Activated CD4-positive, alpha-beta T cell treated with anti-CD3 and anti-CD28 coated beads for 4 hours (primary cell): ENCODE measurements at places on chromosomes 13 and 19.
A peak's percentile ranks its signal among the peaks of the same experiment; 100 is the strongest.

- no peak for DNase-seq
Measured at GRCh38 chr13:97276862-97277269, 54.7 kb downstream of the MBNL2 start.

DNA sequence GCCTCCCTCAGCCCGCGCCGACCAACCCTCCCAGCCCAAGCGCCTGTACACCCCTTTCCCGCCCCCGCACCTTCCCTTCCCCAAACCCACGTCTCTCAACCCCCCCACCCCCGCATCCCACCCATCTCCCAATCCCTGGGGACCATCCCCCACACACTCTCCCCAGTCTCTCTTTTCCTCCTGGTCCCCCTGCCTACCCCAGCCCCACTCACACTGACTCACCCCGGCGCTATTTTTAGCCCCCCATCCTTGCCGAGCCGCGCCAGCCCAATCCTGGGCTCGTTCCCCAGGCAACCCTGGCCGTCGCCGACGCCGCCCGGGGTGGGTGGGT is 11.7 kb downstream of the CIC start:
- no peak for DNase-seq

DNA sequence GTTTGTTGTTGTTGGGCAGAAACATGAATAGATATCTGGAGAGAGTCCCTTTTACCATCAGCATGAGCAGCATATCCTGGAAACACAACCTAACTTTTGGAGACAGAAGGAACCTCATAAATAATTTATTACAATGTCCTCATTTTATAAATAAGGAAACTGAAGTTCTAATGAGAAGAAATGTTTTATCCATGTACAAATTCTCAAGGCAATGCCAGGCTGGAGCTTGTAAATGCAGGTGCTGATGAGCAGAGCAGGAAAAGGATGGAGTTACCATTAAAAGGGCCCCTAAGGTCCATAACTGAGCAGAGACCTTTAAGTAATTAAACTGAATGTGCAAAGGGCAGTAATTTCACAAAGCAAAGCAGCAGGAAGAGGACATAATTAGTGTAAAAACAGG is 17.3 kb downstream of the LCP1 start:
- DNase-seq: no peak

DNA sequence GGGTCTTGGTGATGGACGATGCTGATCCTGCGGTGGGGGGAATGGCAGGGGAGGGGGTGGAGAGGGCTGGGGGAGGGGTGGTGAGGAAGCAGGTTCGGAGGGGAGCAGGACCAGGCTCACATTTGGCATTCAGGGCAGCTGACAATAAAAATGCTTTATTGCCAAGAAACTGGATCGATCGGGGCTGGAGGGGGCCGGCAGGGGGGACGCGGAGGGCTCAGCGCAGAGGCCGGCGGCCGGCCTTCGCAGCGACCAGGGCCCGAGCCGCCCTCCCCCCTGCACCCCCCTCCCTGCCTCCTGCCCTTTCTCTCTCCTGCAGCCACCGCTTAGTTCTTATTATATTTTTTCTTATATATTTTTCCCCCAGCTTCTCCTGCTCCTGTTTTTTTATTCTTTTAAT is 18.1 kb upstream of the POU2F2 start:
- no peak for DNase-seq

- DNase-seq: peak; percentile 99
Measured at GRCh38 chr19:5977785-5978605, at the start of gene RANBP3. TSS of gene RANBP3 (minus strand) at chr19:5978140. CDS start at chr19:5978082, 58 bp downstream.

DNA sequence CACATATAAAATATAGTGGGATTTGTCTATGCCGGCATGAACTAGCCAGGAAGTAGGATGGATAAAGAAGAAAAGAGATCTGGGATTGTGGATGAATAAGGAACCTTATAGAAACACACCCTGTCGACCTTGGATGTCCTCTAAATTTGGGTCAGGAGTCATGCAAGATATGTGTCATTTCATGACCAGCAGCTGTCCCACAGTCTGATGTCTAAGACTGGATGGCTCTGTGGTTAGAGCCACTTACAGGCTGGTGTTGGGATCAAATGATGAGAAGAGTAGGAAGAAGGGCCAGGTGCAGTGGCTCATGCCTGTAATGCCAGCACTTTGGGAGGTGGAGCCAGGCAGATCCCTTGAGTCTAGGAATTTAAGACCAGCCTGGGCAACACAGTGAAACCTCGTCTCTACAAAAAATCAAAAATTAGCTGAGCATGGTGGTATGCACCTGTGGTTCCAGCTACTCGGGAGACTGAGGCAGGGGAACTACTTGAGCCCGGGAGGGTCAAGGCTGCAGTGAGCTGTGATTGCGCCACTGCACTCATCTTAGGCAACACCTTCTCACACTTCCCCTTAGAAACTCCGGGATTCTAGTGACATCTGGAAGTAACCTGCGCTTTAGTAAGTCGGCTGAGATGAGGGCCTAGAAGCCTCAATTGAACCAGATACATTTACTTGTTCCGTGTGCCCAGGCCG is 30.8 kb downstream of the TMED1 start:
- no peak for DNase-seq

DNA sequence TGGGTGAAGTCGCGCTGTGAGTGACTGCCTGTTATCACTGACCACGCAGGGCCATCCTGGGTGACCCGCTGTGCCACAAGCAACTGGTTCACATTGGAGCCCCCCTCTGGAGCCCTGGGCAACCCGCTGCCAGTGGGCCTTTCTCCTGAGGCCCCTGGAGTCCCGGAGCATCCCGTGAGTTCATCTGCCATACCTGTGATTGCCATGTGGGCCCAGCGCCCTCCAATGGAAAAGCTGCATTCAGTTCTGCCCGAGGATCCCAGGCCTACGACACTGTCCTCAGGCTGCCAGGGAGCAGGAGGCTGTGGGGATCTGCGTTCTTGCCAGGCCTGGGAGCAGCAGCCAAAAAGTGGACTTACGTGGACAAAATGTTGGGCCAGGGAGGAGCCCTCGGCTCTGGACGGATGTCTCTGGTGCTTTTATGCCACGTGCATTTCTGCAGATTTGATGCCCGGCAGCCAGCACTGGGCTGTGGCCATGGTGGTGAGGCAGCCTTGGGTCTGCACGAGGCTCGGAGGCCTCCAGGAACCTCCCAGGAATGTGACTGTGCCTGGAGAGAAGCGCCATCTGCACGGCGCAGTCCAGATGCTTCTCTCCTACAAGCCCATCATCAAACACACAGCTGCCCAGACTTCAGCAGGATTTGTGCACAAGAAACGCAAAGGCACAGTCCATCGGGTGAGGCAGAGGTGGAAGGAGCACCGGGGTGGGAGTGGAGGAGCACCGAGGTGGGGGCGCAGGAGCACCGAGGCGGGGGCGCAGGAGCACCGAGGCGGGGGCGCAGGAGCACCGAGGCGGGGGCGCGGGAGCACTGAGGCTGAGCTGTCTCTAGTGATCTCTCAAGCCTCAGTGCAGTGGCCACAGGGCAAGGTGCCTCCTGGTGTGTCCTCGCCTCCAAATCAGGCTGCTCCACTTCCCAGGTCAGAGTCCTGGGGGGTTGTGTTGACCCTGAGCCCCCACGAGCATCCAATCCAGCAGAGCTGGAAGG is 44.0 kb downstream of the C13orf46 start:
- DNase-seq: no peak

DNA sequence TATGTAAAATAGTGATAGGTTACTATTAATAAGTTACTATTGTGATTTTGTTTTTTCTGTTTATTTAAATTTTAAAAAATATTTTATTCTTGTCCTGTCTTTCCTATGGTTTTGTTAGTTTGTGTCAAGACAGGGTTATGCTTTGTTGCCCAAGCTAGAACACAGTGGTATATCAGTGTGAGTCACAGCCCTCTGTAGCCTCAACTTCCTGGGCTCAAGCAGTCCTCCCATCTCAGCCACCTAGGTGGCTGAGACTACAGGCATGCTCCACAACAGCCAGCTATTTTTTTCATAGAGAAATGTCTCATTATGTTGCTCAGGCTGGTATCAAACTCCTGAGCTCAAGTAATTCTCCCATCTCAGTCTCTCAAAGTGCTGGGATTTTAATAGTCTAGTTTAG is 99.5 kb downstream of the ZNF675 start:
- DNase-seq: no peak

DNA sequence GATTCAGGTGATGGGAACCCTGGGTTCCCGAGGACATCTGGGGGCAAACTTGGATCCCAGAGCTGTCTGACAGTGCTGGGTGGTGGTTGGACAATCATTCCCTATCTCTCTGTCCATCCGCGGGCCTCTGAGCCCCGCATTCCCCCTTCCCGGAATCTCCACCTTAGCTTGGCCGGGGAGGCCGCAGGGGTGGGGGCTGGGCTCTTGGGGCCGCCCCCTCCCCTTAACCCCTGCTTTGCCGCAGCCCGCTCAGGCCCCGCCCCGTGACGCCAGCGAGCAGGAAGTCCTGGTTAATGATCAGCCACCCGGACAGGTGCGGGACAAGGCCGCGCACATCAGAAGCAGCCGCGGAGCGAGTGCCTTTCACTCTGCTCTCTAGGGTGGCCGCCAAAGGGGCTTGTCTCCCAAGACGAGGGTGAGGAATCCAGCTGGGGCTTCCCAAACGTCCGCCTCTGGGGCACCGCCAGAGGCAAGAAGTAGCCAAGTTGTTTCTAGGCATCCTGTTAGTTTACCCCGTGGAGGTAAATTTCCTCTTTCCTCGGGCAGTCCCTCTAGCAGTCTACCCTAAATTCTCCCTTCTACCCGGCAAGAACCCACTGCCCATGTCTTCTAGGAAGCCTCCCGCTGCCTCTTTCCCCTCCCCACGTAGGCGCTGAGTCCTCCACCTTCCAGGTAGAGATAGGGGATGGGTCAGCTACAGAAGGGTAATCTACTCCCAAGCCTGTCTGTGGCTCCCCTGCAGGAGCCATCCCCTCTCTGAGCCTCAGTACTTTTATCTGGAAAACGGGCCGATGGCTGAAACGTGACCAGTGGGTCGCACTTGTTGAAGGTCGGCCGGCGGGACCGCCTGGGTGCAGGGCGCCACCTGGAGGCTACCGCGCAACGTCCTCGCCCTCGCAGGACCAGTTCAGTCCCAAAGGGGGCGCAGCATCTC is 3.0 kb downstream of the IRF2BP1 start:
- peak; percentile 82 for DNase-seq

DNA sequence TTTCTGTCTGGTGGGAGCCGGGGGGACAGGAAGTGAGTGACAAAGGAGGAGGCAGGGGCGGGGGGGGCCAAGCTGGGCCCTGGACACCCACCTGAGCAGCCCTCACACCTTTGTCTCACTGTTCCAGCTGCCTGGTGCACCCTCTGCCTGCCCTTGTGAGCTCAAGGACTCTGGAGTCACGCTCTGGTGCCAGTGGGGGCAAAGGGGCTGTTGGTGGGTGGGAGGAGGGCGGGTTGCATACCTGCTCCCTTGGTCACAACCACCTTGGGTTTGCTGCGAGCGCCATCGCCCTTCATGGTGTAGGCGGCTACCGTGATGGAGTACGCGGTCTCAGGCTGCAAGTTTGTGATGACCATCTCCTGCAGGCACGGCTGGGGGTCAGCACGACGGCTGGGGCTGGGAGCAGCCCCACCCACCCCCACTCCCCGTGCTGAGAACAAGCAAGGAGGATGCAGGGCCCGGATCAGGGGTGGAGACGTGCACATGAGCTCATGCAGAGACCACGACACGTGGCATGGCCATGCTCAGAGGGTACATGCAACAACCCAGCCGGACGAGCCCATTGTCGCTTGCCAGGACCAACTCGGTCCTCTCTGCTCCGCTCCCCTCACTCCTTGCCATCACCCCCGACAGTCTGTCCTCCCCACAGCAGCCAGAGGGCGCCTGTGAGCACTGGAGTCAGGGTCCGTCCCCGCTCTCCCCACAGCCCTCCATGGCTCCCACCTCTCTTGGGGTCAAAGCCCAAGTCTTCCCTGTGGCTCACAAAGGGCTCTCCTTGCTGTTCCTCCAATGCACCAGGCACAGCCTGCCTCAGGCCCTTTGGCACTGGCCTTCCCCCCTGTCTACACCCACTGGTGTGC is 114.9 kb downstream of the PTPRS start:
- no peak for DNase-seq

DNA sequence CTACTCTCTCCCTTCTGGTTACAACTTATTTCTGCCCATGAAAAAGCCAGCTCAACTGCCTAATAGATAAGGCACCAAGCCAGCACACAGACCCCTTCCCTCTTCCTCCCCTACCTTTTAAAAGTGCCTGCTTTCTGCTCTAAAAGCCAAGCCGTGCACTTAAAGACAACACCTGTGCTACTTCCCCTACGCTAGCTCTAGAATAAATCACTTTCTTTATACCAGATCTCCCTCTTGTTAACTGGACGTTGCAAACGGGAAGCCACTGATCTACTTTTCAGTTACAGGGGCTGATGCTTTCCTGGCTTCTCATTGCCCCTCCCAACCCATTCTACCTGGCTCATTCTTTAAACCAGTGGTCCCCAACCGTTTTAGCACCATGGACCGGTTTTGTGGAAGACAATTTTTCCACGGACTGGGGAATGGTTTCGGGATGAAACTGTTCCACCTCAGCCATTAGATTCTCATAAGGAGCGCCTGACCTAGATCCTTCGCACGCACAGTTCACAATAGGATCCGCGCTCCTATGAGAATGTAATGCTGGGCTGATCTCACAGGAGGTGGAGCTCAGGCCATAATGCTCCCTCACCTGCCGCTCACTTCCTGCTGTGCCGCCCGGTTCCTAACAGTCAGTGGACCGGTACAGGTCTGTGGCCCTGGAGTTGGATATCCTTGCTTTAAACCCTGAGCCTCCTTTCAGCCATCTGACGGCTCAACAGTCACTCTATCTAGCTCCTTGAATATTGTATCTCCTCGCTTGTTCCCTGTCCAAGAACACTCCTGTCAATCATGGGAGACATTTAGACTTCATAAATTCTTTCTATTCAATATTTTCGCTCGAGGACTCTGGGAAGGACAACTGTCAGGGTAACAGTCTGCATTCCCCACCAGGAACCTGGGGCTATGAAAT is 841 bp upstream of the ZNF223 start:
- DNase-seq: peak; percentile 7

- no peak for DNase-seq
Measured at GRCh38 chr13:40345149-40345514, 321.3 kb downstream of the FOXO1 start.

GRCh38 chr13:67259208-67259607 is 29.1 kb upstream of the PCDH9 start:
- DNase-seq: no peak
